Suppressor macrophage treated with lipopolysaccharide for 4 hours (primary cell): ENCODE measurements at places on chromosomes 12 and 14.

GRCh38 chr12:93592641-93593406, 20.3 kb downstream of the SOCS2 start:
- no peak for DNase-seq

GRCh38 chr12:52980096-52980649, 26.1 kb upstream of the EIF4B start:
- DNase-seq: no peak

DNA sequence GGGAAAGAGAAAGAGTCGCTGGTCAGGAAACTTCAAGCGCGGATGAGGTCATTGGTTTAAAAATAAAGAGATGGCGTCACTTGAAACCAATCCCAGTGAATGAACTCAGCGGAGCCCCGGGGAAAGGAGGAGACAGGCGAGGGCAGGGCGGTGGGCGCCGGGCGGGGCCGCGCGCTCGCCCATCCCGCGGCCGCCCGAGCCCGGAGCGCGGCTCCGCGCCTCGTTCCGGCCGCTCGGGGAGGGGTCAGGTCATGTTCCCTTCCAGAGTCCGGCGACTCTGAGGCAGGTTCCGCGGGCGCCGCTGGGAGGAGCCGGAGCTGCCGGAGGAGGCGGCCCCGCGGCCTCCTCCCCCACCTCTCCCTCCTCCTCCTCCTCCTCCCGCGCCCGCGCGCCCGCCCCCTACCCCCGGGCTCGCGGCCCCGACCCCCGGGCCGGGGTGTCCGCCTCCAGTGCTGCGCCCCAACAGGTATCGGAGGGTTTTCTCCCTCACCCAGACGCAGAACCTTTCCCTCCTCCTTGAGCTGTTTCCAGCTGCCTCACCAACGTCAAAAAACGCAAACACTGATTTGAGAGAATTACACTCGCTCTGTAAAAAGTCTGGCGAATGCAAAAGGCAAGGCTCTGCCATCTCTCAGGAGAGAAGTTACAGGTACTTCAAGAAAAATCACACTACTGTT, at the start of gene DUSP16:
DUSP16 (minus strand) TSS at position 279 of the 677 bp plus-strand sequence. CDS start 41,765 bp downstream, outside the sequence.
- DNase-seq: peak; percentile 94

- DNase-seq: no peak
Observed at GRCh38 chr12:109716092-109716479, 2.5 kb downstream of the FAM222A start.

DNA sequence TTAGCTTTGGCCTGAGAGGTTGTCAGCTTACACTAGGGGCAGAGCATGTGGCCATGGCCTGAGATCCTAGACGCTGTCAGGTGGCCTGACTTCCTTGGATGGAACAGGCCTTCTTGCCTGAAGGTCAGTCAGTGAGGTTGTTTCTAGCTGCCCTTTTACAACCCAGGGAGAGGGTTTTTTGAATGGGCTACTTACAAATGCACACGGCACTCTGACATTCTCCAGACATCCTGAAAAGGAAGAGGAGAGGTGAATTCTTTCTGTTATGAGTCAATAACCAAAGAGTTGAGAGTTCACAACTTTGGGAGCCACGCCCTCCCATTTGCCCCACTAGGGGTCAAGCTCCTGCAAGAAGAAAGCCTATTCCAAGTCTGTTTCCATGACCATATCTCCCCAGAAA, 7.8 kb downstream of the KRT76 start:
- DNase-seq: no peak

DNA sequence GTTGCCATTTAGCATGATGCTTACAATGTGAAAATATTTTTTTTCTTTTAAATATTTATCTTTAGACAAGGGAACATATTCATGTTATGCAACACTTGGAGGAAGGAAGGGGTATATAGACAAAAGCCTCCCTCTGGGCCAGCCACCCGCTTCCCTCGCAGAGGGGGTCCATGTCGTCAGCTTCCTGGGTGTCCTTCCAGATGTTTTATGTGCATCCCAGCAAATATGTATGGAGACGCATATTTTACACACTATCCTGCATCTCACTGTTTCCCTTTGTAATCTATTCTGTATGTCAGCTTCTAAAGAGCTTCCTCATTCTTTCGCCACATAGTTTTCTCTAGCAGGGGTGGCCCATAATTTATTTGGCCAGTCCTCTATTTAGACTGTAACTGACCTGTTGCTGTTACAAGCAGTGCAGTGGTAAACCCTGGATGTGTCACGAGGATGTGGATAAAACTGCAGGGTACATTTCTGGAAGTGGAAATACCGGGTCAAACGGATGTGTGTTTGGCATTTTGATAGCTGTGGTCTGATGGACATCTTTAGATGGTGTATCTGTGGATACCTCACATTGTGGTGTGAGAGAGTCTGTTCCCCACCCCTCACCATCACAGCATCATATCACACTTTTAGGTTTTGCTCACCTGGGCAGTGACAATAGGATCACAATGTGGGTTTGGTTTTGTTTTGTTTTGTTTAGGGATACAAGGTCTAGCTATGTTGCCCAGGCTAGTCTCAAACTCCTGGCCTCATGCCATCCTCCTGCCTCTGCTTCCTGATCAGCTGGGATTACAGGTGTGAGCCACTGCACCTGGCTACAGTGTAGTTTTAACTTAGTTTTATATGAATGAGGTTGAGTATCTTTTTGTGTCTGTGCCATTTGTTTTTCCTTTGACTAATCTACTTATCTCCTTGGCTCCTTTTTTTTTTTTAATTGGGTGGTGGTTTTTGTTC, 31.6 kb downstream of the FAM222A start:
- no peak for DNase-seq

GRCh38 chr14:51605575-51605974, 46.1 kb upstream of the FRMD6 start:
- DNase-seq: no peak

- no peak for DNase-seq
Observed at GRCh38 chr14:54550514-54550913, 16.4 kb upstream of the SAMD4A start.

- no peak for DNase-seq
Observed at GRCh38 chr14:101862177-101862576, 100.7 kb downstream of the PPP2R5C start.

DNA sequence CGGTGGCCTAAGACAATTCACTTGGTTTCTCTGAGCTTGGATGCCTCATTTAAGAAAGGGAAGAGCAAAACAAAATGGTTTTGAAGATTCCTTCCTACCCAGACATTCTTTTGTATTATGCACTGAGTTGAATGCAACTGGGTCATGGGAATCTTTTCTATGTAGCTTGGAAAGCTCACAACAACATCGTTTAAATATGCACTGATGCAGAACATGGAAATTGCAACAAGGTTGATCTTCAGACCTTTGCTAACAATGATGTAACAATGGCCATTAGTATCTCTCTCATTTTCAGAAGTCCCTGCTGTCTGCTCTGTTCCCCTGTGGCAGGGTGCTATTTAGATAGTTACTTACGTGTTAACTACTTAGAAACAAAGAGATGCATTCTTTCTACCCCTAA, 30.1 kb upstream of the IGF1 start:
- no peak for DNase-seq

GRCh38 chr14:93183596-93184317, 940 bp downstream of the MOAP1 start:
- no peak for DNase-seq

DNA sequence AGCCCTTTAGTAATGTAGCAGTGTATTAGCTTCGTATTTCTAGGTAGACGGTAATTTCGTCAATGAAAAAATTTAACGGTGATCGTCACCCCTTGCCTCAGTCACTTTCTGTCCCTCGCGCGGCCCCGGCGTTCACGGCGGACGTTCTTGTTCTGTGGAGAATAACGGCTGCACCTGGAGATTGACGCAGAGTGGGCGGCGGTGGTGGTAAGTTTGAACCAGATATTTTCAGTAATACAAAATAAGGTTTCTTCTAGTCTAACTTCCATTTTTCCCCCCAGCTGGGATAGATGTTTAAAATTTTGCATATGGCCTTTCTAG, 341 bp downstream of the ZNF10 start:
- peak; percentile 9 for DNase-seq

- DNase-seq: peak; percentile 55
Observed at GRCh38 chr14:103512701-103513611, 9.7 kb downstream of the CKB start.

GRCh38 chr14:80618751-80619329, 322.7 kb downstream of the CEP128 start:
- DNase-seq: no peak

DNA sequence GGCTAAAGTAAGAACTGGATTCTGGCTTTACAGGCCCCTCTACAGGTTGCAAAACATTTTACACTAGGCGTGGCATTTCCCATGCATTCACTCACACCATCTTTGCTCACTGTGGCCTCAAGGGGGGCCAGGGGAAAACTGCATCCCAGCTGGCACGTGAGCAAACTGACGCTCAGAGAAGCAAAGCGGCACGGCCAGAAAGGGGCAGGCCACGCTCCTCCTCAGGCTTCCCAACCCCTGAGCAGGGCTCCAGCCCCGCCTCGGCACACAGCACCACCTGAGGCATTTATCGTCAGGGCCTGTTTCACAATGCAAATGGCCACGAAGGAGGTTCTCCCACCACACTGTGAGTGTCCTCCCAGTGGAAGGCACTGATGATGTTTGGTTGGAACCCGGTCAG, 90.8 kb downstream of the BCL11B start:
- no peak for DNase-seq

GRCh38 chr12:52527121-52527800, 7.1 kb upstream of the KRT5 start:
- no peak for DNase-seq

GRCh38 chr14:87935886-87936285, 57.1 kb downstream of the GALC start:
- no peak for DNase-seq

GRCh38 chr12:45775465-45775864, 46.0 kb downstream of the ARID2 start:
- DNase-seq: no peak

DNA sequence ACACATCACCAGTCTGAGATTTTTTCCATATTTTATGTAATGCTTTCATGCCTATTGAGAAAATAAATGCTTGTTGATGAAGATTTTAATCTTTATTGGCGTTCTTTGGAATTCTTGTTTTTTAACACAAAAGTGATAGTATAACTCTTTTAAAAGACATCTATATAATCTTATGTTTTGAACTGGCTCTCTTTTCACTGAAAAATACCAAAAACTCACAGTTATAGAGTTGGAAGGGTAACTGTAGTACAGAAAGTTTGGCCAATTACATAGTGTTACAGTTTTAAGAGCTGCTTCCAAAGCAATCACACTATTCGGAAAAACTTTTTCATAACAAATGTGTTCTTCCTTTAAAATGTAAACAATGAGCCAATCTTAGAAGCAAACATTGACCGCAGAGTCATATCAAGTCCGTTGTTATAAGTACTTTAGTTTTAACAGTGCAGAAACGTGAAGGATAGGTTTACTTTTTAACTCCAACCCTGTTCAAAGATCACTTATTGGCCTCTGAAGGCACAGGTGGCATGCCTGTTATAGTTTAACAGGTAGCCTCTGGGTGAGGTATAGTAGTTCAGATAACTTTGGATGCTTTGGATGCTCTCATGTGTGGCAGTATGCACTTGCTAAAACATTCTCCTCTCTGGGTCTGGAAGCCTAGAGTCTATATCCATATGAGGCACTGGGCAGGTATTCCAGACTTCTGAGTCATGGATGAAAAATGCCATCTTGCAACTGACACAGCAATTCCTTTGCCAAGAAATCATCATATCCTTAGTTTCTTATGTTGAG, 12.1 kb upstream of the NTN4 start:
- no peak for DNase-seq

DNA sequence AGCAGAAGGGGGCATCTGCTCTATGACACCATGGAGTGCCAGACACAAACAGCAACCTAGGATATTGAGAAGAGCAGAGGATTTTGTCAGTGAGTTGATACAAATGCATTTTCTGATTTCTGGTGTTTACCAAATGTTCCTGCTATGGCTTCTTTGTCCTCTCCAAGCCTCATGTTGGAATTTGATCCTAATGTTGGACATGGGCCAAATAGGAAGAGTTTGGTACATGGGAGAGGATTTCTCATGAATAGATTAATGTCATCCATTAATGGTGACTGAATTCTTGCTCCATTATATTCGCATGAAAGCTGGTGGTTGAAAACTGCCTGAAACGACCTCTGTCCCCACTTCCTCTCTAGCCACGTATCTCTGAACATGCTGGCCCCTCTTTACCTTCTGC, 1002.2 kb upstream of the FLRT2 start:
- no peak for DNase-seq

GRCh38 chr12:40946612-40947194, 241.4 kb upstream of the PDZRN4 start:
- peak; percentile 34 for DNase-seq

DNA sequence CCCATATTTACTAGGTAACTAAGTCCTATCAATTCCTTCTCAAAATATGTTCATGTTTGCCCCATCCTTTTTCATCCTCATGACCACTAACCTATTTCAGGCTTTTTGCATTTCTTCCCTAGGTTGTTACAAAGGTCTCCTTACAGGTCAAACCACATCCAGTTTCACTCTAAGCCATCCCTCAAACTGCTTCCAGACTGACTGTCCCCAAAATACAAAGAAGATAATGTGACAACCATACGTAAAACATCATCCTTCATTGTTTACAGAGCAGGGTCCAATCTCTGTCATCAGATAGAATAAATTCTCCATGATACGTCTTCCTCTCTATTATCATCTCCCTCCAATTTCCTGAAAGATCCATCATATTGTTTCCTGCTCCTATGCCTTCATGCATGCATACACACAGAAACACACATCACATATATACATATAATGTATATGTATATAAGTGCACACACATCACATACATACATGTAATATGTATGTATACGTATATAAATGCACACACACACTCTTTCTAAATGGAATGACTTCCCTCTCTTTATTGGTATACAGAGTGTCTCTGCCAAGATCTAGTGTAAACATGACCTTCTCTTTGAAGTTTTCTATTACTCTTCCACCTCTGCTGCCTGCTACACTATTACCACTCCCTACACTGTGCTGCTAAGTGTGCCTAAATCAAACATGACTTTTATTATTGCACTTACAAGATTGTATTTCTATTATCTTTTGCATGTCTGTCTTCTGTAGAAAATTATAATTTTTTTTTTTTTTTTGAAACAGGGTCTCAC, 30.7 kb upstream of the EPS8 start:
- no peak for DNase-seq

- no peak for DNase-seq
Observed at GRCh38 chr14:101950100-101950499, 14.3 kb upstream of the DYNC1H1 start.

- DNase-seq: peak; percentile 93
Observed at GRCh38 chr12:50039151-50039835, 14.0 kb upstream of the RACGAP1 start.

DNA sequence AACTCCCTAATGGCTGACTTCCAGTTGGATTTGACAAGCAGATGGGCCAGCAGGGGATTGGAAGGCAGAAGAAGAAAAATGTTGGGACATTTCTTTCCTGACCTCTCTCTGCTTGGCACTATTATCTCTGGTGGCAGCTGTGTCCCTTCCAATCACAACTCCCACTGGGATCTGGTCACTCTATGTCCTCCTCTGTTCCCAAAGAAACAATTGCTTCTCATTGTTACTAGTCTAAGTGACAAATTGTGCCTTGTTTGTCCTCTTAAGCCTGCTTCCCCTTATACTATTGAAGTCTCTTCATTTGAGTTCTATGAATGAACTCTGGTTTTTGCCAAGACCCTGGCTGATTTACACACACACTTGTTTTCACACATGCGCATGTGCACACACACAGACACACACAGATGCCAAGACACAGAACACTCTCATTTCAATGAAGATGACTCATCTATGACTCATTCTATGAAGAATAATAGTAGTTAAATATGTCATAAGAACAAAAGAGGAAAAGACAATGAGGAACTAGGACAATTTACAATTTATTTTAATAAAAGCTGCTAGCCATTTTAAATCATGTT, 83.0 kb upstream of the FAR2 start:
- DNase-seq: peak; percentile 79
